ENCODE measurements at places on chromosomes 5 and 9.

GRCh38 chr5:57594436-57594835, 111.8 kb upstream of the ACTBL2 start:
- no peak for DNase-seq

GRCh38 chr5:17151686-17152085, 65.7 kb upstream of the BASP1 start:
- no peak for DNase-seq

DNA sequence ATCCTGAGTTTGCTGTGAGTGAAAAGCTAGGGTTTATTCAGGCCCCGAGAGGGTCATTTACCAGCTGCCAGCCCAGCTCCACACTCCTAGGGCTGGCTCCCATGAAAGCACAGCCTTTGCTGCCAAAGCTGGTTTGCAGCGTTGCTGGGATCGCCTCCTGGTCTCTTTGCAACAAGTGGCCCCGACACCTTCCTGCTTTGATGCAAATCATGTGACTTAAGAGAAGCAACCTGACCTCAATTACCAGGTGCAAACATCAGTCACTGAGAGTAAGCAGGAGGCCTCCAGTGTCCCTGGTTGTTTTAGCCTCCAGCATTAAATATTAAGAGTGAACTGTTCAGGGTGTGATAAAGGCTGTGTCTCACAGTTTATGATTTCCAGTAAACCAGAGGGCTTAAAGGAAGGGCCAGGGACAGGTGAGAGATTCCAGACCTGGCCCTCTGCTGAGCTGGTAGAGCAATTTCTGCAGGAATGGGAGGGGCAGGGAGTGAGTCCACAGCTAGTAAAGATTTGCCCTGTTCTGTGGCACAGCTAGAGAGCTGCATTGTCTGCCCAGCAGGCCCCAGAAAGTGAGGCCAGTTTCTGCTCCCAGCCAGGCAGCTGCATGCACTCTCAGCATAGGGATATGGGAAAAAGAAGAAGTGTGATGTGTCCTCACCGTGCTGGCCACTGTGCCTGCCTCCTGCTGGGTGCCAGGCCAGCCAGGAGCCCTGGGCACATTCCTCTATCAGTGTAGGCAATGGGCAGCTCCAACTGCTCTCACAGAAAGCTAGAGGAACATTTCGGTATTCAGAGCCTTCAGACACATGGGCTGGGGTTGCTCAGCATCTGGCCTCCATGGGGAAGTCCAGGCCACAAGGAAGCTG, 58.0 kb downstream of the SLC22A5 start:
- peak; percentile 69 for DNase-seq

DNA sequence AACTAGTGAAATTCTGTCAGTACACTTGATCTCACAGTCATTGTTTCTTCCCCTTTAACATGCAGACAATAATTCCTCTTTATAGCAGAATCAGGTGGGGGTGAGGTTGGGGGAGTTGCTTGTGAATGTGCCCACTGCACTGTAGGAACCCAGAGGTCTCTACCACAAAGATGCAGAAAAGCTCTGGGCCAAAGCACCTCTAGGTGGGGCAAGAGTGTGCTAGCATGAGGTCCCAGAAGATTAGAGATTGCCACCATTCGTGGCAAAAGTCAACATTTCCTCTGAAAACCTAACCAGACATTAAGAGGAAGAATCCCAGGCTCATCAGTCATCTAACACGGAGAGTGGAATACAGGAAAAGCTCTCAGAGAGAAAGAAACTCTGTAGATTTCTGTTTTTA, 74.5 kb downstream of the PTCD2 start:
- no peak for DNase-seq

DNA sequence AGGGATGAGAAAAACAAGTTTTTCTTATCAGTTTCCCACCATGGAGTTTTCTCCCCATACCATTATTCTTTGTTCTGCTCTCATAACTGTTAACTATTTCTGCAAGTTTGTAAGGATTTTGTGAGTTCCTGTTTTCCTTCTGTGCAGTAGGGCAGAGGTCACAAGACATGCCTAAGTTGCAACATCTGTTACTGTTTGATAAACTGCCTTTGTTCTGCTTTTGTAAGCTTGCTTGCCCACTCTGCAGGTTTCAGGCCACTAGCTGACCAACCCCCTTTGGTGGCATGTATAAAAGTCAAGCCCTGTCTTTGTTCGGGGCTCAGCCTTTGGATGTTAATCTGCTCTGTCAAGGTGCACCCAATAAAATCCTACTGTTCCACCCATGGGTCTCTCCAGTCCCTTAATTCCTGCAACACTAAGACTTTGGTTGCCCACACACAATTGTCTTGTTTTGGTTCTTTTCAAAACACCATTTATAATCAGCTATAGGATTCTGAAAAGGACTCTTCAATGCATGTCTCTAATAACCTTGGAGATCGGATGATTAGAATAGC, 545.4 kb downstream of the CDH9 start:
- no peak for DNase-seq

- DNase-seq, result no peak
Observed at GRCh38 chr5:88393716-88394535, 125.3 kb upstream of the TMEM161B start.

GRCh38 chr9:123033864-123034601, 566 bp downstream of the GPR21 start:
- no peak for DNase-seq

DNA sequence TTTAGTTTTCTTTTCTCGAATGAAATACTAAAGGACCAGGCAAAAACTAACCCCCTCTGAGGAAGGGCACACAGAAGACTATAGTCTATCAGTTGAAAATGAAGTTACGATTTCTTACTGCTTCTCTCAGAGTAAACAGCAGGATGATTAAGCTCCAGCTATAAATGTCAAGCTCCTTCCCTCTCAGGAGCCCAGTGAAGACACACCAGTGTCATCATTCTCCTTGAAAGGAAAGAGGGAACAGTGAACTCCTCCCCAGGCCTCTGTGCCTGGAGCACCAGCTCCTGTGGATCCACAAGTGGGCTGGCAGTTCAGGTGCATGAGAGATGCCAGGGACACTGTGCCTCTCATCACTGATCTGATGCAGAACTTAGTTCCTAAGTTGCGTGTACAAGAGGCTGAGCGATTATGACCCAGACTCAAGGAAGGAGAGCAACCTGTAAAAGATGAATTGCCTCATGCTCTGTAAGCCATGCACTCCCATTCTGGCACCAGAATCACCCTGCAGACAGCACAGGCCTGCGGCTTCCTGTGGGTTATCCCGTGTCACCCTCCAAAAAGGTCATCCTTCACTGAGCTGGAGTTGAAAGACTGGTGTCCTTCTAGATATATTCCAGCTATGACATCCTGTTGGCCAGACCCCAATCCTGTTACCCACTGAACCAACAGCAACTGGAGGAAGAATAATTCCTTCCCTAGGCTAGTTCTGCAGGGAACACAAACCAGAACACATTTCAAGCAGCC, 394.0 kb downstream of the SEMA5A start:
- no peak for DNase-seq

GRCh38 chr5:134138416-134139376, 24.2 kb downstream of the TCF7 start:
- DNase-seq, result peak; percentile 89

GRCh38 chr9:98372077-98372836, 116.8 kb upstream of the TBC1D2 start:
- DNase-seq, result no peak

DNA sequence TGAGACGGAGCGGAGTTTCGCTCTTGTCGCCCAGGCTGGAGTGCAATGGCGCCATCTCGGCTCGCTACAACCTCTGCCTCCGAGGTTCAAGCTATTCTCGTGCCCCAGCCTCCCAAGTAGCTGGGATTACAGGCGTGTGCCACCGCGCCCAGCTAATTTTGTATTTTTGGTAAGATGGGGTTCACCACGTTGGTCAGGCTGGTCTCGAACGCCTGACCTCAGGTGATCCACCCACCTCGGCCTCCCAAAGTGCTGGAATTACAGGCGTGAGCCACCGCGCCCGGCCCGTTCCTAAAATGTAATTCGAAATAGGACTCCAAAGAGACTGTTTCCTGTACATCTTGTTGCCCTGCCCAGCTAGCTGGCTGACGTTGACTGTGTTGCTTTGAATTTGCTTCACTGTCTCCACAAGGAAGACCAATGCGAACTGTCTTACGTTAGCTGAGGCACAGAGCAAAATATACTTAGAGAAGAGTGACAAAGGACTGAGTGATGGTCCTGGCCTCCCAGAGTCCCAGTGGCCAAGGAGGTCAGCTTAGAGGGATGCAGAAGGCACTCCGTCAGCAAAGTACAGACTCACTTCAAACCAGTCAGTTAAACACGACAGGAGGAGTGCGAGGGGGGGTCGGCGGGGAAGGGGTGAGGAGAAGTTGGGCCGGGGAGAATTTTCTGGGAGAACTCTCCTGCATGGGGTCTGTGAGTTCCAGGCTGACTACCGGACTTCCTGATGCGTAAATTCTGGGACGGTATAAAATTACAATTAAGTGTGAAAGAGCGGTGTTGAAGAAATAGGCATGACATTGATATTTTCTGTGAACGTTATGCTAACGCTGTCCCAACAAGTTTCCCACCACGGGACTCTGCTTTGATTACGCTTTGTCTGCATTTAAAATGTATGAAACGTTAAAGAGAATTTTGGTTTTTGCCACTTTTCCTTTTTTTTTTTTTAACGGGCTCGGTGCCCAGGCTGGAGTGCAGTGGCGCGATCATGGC, 6.8 kb upstream of the TRIM41 start:
- DNase-seq, result no peak

- DNase-seq, result no peak
Observed at GRCh38 chr5:119583684-119584083, 45.7 kb upstream of the FAM170A start.

GRCh38 chr9:122125509-122126330, 32.6 kb upstream of the TTLL11 start:
- DNase-seq, result no peak

- no peak for DNase-seq
Observed at GRCh38 chr9:133680250-133680975, 44.2 kb downstream of the DBH start.

- DNase-seq, result no peak
Observed at GRCh38 chr5:74357827-74358226, 282.7 kb downstream of the ENC1 start.

- DNase-seq, result no peak
Observed at GRCh38 chr9:18393340-18394130, 80.4 kb upstream of the ADAMTSL1 start.

DNA sequence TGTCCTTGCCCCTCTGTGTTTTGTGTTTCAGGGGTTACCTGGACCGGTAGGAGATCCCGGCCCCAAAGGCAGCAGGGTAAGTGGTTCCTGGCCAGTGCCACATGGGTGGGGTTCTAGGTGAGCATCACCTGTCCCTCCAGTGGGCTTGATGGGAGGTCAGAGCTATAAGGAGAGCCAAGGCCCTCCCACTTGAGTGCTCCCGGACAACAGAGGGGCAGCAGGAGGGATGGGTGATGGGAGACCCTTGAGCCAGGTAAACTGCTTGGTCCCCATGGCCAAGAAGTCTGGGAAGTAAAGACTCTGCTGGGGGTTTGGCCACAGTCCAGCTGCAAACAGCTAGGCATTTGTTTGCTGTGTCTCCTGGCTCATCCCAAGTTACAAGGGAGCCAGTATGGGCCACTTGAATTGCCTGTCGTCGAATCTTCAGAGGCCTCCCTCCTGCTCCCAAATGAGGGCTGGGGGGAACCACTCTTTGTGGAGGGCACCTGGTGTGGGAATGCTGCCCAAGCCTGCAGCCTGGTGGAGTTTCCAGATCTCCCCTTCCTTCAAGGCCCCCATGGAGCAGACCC, 51.0 kb downstream of the COL27A1 start:
- DNase-seq, result no peak

DNA sequence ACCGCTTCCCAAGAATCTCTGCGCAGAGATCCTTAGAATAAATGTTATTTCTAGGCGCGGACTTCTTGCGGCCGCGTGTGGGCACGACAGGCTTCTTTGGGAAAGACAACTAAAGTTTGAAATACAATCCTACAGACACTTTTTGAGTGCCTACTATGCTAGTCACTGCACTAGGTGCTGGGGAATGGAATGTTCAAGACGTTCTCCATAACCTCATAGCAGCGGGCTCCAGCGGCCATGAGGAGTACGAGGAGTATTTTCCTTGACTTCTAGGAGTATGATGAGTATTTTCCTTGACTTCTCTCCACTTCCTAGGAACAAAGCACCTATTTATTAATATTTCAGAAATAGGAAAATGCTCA, 636 bp upstream of the PWWP2A start:
- no peak for DNase-seq

DNA sequence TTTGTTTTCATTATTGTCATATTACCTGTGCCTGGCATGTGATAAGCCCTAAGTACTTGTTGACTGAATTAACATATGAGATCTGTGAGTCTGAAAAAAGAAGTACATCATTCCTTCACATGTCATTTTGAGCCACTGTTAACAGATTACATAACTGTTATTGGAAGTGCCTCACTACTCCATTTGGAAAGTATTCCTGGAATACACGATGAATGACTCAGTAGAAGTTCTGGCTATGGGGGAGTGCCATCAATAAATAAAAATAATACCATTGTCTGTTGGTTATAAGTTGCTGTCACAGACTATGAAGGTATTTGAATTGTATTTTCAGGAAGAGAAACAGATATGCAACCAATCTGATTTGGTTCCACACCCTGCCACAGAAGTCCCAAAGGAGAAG, 12.9 kb downstream of the NIPSNAP3B start:
- DNase-seq, result no peak

DNA sequence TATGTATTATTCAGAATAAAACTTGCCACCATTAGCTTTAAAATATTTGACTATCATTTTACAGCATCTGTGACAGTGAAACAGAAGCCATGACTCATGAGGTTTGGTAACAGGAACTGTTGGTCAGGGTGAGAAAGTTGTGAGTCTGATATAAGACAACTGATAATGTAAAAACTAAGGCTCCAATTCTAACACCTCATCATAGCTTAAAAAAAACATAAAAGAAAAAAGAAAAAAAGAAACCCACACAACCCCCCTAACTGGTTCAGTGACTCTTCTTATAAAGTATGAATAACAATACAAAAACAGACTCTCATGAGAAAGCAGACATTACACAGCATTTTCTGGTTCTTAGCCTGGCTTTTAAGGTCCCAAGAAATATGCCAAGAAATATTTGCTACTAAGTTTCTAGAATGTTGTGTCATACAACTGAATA, 85.8 kb downstream of the MRPS27 start:
- peak; percentile 20 for DNase-seq

DNA sequence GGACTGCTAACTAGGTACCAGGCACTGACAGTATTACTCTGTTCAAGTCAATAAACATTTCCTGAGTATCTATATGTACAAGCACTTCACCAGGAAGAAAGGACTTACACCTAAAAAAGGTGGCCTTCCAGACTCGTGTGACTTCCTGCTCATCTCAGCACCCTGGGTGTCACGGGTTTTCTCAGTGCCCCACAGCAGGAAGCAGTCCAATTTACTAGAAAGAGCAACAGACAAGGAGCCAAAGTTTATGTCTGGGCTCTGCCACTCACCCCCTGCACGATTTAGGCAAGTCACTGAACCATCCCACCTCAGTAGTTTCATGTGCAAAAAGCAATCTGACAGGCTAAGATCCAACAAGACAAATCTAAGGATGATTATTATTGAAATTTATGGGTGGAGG, 92.4 kb downstream of the TMEM215 start:
- no peak for DNase-seq

GRCh38 chr5:135214897-135215616, 181.0 kb upstream of the PITX1 start:
- DNase-seq, result no peak

All from activated T-cell treated with anti-CD3 and anti-CD28 coated beads, Interleukin-2, amount 50 U/mL, for 72 hours (primary cell).